ENCODE measurements at places on chromosomes 7 and 10.
A peak's percentile ranks its signal among the peaks of the same experiment; 100 is the strongest.

- no peak for DNase-seq
Observed at GRCh38 chr7:126840869-126841268, 411.9 kb downstream of the GRM8 start.

- no peak for DNase-seq
Observed at GRCh38 chr7:118312966-118313365, 88.5 kb downstream of the ANKRD7 start.

DNA sequence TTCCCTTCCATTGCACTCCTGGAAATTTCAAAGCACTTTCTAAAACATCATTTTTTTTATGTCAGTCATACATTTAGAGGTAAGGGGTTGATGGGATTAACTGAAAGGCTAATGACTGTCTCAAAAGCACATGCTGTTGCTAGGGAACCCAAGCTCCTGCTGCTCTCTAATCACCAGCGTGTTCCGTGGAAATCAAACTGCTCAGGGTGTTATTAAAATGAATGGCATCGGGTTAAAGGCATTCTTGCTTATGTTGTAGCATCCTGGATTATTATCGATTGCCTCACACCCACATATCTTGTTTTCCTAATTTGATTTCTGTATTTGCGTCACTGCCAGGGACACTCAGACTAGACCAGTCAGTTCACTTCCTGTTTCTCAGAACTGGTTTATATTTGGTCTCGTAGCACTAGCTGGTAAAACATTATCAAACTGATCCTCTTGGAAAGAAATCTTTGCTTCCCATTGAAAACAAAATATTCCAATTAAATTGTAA, 216.5 kb upstream of the MKLN1 start:
- peak; percentile 74 for DNase-seq

DNA sequence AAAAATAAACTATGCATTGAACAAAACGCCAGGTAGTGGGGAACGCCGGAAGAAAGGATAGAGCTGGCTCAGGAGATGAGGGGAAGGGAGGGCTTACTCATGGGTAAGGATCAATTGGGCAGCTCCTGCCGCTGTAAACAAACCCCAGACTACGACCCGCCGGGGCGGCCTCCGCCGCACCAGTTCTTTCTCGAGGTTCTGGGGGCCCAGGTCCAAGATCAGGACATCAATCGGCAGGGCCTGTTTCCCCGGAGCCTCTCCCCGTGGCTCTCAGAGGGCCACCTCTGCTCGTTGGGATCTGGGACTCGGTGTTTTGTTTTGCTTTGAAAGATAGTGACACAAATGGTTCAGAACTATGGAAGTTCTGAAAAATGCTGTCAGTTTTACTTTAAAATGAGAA, 140.4 kb downstream of the ELFN1 start:
- no peak for DNase-seq

DNA sequence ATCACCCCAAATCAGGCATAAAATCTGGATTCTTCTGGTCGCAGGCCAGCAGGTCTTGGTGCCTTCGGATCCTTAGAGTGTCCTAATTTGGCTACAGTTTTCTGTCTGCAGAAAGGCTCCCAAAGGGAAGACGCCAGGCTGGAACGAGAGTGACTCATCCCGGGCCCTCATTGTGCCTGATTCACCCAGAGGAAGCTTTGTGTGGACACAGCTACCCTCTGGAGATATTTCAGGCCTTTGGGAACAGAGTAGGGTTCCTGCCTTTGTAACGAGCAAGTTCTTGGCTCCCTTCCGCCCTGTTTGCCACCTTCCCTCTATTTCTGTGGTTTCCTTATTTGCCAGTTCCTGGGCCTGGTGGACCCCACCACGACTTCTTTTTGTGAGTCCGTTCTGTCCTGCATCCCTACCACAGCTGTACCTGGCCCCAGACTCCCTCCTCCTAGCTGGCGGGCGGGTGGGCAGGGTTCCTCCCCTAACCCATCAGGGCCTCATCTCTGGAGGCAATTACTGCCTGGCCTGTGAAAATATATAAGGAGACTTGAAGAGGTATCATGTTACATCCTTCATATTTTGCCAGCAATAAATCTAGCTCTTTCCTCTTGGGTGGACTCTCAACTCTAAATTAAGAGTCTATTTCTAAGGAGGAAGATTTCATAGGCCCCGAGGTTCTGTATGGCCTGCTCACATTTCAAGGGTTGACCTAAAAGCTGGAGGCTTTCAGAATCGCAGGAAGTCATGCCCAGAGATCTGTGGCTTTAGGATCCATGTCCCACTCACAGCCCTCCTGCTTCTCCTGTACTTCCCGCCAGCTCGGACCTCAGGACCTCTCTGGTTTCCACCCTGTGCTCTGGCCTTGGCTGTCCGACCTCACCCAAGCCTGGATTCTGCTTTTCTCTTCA, 219.2 kb upstream of the ZNF32 start:
- peak; percentile 75 for DNase-seq

DNA sequence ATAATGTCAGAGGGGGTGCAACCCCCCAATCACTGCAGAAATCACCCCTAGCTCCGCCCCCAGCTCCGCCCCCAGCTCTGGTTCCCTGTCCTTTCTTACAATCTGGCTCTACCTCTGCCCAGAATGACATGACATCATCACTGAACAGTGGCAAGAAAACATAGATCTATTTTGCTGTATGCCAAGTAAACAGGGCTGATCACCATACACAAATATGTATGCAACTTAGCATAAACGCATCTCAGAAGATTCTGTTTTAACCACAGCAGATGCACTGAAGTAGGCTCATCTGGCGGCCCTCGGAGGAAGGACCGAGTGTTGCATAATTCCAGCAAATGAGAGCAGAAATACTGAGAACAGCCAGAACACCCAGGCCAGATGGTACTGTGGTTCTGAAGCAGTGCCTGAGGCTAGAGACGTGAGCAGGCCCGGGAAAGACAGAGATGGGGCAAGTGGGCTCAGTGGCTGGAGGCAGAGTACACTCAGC, 293.3 kb upstream of the KLF14 start:
- DNase-seq: peak; percentile 98

DNA sequence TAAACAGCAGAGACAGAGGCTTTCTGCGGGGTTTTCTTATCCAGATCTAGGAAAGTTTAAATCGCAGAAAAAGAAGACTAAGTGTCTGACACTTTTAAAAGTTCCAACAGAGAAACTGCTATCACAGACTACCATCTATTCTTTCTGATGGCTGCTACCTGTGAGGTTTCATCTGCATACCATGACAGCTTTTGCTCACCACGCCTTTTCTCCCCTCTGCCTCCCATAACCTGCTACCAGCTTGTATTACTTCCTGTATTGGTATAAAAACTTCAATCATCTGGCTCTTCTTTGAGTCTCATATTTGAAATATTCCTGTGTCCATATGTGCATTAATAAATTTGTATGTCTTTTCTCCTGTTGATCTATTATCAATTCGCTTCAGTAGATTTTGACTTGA, 34.1 kb upstream of the RTKN2 start:
- DNase-seq: no peak

- DNase-seq: no peak
Observed at GRCh38 chr10:3780021-3780770, 4.8 kb downstream of the KLF6 start.

- no peak for DNase-seq
Observed at GRCh38 chr7:114787556-114787955, 134.3 kb upstream of the MDFIC start.

GRCh38 chr10:48476279-48476982, 128.4 kb downstream of the ARHGAP22 start:
- DNase-seq: no peak

Measured in GM04504 (cell line).